Activated naive CD4-positive, alpha-beta T cell treated with anti-CD3 and anti-CD28 coated beads, Interleukin-2, amount 50 U/mL, for 72 hours (primary cell): ENCODE measurements at places on chromosomes 12 and 14. TPM values are rescaled to one million over a fixed set of nuclear protein-coding genes. Genes with fewer than 3 reads are reported as not detected.

- DNase-seq: no peak
These were observed at the start of gene DTX3 for GRCh38 chr12:57604454-57604991. Gene DTX3, plus strand, starts transcription at chr12:57604824. Its CDS starts 1,694 bp downstream, at chr12:57606518.

DNA sequence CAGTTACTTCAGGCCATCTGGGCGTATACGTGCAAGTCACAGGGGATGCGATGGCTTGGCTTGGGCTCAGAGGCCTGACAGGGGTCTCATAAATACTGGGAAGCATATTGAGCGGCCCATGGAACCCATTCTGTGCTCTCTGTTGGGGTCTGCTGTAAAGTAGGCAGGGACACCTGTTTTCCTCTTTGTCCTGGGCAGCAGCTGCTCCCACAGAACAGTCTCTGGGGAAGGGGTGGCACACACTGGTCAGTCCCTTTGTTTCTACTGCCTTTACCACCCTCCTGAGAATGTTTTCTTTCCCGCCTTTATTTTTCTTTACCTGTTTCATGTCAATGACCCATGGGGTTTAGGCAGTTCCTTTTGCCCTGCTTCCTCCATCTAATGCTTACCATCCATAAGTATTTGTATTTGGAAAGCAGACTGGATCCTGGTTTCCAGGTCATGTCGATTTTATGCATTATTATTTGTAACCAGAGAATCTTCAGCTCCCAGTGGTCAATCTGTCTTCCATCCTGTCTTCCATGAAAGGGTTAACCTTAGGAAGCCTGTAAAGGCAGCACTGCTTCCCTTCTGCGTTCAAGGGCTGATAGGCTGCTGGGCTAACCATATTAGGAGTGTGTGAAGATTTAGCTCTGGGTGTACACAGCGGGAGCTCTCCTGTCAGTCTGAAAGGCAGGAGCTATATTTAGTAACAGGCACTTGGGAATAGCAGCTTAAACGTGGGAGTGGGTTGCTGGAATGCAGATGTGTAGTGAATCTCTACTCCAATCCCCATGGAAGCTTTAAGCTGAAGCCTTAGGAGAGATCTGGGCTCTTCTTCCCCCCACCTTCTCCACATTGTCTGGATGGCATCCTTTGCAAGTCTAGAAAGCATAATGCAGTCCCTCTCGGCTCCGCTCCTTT is 124.0 kb downstream of the DYRK2 start:
- no peak for DNase-seq

GRCh38 chr12:76755829-76756379 is 8.0 kb upstream of the ZDHHC17 start:
- no peak for DNase-seq

Gene CLEC7A
- 0.09 TPM for total RNA-seq

Gene ATF7
- total RNA-seq: 25.0 TPM

Gene TEX22
- 4.6 TPM for total RNA-seq
